ENCODE measurements at places on chromosomes 5 and 9.

- DNase-seq, result no peak
These were observed 121.5 kb upstream of the SPRY4 start for GRCh38 chr5:142446131-142446959.

- no peak for DNase-seq
These were observed 12.3 kb downstream of the GLRA1 start for GRCh38 chr5:151912360-151912759.

- no peak for DNase-seq
These were observed 482 bp downstream of the TESK1 start for GRCh38 chr9:35605351-35606137.

DNA sequence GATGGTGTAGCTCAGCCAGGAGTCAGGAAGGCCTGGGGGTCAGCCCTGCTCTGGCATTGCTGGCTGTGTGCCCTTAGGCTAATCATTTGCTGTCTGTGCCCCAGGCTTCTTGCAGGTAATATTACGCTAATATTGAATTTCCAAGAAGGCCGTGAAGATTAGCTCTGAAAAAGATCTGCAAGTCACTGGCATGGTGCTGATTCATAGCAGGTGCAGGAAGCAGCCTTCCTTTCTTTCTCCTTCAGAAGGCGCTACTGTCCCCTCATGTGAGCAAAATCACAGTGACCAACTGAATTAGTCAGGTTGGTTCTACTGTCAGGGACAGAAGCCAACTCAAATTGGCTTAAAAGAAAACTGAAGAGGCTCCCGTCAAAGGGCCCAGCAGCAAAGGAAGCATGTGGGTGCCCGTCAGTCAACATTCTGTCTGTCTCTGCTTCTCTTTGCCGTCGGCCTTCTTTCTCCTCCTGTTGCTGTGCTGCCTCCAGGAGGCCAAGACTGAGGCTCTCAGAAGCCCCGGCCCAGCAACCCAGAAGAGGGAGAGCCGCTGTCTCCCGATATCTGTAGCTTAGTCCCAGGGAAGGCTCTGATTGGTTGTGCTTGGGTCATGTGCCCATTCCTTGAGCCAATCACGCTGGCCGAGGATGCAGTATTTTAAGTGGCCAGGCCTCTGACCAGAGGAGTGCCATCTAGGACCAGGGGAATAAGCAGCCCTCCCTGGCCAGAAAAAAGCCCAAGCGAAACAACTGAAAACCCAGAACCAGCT lies 67.8 kb upstream of the NEURL1B start:
- DNase-seq, result no peak

- DNase-seq, result no peak
These were observed 964.7 kb upstream of the PTPRD start for GRCh38 chr9:11577522-11577921.

DNA sequence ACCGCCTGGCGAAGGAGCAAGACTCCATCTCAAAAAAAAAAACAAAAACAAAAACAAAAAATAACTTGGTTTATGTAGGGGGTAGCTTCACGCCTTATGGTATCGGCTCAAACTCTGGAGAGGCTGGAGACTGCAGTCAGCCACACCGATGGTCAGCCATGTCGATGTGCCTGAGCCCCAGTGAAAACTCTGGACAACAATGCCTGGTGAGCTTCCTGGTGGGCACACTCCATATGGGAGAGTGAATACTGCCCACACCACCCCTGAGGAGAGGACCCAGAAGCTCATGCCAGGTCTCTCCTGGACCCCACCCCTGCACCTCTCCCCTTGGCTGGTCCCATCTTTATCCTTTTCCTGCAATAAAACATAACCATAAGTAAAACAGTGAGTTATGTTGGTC lies 19.6 kb downstream of the IPPK start:
- DNase-seq, result no peak

DNA sequence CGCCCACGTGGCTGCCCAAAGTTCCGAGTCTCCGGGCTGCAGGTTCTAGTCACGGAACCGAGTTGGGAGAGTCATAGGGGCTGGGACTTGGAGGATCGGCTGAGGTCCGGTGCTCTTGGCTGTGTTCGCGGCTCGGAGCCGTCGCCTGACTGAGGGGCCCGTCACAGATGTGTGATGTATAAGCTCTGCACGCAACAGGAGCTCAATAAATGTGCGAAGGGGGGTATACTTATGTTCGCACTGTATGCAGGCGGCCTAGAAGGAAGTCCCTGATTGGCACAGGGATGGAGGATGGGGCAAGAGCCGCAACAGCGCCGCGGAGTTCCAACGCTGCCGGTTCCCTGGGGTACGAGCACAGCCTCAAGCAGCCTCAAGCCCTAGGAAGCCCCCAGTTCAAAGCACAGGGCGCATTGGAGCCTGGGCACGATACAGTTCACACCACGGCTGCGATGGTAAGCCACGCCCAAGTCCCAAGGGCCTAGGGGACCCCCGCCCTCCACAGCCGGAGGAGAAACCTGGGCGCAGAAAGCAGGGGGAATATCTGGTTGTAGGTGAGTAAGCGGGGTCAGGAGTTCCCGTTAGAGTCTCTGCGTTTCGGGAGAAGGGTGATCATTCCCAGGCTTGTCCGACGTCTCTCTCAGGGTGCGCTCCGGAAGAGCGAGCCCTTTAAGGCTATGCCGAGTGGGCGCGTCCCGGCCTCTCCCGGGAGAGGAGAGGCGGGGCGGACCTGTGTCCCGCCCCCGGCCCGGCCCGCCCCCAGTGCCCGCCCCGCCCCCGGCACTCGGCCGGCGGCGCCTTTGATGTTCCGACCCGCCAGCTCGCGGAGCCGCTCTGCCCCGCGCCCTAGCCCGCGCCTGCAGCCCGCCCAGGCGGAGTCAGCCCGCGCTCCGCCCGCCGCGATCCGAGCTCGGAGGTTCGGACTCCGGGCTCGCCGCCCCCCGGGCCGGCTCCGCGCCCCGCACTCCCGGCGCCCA lies at the start of gene TCF7:
TSS of gene TCF7 (plus strand) at position 780 of the 974 bp plus-strand sequence. CDS start 226 bp downstream, outside the sequence.
- DNase-seq, result peak; percentile 63

DNA sequence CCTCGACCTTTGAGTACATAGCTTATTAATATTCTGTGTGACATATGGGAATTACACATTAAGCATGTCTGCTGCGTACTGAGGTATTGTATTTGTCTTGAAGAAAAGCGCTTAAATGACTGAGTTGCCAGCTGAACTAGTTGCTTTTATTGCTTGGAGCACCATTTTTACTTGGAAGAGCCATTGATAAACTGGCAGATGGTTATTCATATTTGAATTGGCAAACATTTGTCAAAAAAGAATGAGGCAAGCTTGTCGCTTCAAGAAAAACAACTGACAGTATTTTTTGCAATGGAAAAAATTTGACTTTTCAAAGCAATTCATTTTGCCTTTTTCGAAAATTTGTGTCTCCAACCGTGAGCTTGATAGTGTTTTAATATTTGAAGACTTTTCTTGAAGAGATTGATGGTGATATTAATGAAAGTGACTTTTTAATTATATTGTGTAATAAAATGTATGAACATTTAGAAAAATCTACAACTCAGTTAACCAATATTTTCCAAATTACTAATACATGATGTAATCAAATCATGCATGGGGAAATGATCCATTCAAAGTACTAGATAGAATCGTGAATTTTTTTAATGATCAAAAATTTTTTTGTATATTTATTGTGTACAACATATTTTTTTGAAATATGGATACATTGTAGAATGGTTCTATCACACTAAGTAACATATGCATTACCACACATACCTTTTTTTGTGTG lies 55.1 kb upstream of the CCDC152 start:
- DNase-seq, result no peak

DNA sequence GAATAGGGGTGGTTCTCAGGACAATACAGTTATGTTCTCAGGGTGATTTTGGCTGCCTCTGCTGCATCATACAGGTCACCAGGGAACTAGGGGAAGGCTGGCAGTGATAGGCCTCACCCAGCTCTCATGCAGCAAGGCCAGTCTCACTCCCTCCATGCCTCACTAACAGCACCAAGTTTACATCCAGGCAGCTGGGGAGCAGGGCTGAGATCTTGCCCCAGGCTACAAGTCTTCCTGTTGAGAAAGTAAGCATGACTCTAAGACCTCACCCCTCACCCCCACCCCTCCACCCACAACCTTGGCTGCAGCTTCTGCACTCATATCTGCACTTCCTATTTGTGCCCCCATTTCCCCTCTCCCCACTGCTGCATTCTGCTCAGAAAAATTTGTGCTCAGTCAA lies 481.2 kb downstream of the ACTL7B start:
- DNase-seq, result no peak

GRCh38 chr5:150164211-150164980 lies 2.2 kb upstream of the CDX1 start:
- DNase-seq, result no peak

- no peak for DNase-seq
These were observed 51.5 kb downstream of the GCNT1 start for GRCh38 chr9:76510446-76510845.

DNA sequence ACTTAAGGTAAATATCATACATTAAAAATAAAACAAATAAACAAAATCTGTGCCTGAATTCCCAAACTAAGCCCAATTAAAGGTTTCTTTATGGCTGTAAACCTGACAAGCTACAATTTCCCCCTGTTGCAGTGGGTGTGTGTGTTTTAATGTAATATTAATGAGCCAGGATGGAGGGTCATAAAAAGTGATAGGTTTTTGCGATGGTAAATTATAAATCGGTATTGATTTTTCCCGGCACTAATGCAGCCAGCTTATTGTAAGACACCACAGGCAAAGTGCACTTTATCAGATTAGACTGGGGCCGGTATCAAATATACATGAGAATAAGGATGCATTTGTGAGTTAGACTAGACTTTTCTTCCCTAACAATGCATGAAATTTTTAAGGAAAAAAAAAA lies 120.4 kb downstream of the EBF1 start:
- DNase-seq, result no peak

DNA sequence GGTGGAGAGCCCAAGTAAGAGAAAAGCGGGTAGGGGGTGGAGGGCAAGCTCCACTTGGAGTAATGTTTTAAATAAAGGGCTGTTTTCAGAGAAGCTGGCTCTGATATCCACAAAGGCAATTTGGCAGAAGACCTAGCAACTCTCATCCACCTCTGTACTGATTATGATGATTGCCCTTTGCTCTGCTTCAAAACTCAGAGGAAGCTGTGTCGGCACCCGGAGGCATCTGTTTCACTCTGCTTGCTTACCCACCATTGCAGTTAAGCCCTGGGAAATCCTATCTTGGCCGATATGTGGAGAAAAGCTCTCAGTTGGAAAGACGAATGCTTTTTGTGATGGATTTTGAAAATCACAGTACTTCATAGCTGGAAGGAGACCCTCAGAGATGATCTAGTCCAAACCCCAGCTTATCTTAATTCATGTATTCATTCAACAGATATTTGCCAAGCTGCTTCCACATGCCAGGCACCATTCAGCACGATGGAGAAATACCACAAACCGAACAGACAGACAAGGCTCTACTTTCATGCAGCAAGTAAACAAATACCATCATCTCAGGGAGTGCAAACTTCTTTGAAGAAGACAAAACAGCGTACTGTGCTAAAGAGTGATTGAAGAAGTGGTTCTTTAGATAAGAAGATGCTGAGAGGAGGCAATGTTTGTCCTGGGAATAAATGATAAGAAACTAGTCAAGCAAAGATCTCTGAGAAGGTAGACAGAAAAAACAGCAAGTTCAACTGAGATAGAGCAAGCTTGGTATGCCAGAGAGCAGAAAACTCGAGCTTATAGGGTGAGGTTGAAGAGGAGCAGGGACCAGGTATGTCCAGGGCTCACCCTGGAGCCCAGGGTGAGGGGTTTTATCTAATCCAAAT lies 140.4 kb upstream of the SPDL1 start:
- no peak for DNase-seq

DNA sequence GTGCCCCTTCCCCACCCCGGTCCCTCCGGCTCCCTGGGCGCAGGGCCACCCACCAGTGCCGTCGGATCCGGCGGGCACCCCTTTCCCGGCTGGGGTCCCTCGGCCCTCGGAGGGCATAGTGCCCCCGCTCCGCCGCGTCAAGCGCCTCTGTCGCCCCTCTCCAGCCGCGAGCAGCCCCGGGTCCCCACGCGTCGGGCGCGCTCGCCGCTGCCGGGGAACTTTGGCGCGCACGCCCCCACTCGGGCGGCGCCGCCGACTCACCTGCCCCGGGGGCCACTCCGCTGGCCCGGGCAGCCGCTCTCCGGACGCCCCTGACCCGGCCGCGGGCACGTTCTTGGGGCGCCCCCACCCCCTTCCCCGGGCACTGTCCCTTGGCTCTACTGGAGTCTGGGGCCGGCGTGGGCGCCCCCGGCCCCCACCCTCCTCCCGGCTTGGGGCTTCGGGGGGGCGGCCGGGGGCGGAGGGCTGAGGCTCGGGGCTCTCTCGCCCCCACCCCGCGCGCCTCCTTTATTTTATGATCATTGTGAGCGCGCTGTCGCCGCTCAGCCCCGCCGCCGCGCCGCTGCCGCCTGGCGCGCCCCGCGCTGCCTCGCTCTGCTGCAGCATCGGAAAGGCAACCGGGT lies 1.1 kb upstream of the FAM78A start:
- DNase-seq, result no peak

GRCh38 chr5:71778678-71779276 lies 59.7 kb downstream of the CARTPT start:
- DNase-seq, result no peak

DNA sequence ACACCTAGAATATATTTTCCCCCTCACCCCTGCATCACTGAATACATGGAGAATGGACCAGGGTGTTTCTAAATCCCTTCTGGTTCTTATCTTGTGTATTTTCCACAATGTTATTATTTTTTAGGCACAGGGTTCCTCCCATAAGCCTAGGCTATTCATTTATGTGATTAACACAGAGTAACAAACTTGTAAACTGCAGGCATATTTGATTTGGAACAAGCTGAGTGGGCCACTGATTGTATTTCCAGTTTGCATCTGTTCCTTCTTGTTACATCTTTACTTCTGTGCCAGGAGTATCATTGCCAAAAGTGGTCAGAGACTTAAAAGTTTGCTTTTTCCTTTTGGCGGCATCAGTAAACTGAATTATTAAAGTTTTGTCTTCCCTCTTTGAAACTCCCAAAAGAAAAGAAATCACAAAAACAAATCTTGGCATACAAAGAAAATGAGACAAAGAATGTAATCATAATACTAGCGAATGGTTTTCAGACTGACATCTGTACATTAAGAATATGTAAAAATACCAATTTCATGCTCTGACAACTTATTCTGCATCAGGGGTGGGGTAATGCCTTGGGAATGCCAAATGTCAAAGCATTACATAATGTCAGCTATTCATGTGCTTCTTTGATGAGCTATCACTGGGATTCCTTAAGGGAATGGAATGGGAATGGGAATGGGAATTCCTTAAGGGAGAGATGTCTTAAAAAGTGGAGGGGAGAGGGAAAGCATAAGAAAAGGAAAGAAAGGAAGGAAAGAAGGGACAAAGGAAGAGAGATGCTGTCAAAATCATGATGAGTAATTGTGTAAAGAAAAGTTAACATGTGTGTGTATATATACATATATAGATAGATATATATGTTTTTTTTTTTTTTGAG lies 22.2 kb upstream of the PAX5 start:
- no peak for DNase-seq

GRCh38 chr5:91219803-91220371 lies 163.2 kb downstream of the ARRDC3 start:
- DNase-seq, result no peak

DNA sequence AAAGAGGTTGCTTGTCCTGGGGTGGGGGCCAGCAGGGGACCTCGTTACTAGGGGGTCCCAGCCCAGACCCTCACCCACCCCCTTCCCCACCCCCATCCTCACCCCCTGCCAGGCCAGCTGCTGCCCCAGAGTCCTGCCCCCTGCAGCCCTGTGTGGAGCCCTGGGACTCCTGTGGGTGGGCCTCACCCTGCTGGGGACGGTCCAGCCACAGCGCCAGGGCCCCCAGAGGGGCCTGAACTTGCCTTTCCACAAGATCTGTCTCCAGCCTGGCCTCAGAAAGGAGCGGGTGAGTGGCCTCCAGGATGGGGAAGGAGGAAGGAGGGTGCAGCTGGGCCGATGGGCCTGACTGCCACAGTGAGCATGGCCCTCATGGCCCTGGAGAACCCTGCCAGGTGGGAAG lies 7.5 kb upstream of the PTGDS start:
- no peak for DNase-seq

GRCh38 chr5:141605523-141606277 lies 13.1 kb downstream of the DIAPH1 start:
- peak; percentile 53 for DNase-seq
